NCI-H526 treated with DMSO at 0.1 percent for 48 hours (cell line): ENCODE measurements at places on chromosomes 6 and 20.

DNA sequence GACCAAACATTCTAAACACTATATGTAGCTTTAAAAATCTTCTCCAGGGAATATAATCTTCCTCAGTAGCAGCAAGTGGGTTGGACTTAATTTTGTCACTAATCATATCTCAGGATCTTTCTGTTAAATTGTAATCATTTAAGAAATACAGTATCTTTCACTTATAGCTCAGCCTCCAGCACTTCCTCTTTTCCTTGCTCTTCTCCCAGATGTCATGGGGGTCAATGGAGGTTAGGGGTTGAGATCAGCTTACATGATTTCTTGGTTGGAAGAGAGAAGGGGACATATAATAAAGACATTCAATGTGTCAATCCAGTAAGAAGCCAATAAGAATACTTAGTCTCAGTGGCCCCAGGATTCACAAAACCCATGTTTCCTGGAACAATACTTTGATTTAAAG lies 15.7 kb upstream of the REPS1 start:
- DNase-seq: no peak

GRCh38 chr6:19849755-19850154 lies 12.6 kb downstream of the ID4 start:
- no peak for DNase-seq

DNA sequence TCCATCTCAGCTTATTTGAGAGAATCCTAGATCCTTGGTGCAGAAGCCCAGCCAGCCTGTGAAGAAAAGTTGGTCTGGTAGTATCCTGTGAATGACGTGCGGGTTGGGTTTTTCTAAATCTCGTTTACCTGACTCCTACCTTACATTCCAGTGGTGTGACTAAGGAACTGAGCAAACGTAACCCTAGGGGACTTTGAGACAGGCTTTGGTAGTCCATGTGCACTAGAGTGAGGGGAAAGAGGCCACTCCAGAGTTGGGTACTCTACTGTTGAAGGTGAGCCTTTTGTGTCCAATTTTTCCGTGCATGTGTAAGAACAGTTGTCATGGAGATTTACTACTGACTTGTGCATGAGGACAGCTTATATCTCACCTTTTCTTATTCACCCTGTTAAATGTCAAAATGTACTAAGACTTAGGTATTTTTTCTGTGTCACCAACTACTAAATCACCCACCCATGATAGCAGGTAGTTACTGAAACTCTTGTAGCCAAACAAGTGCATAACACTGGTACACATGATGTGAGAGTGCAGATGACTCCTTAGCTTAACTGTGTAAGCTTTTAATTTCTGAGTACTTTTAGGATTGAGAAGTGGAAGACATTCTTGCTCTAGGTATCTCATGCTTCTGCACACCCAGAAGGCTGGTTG lies 26.3 kb upstream of the PLCG1 start:
- no peak for DNase-seq

DNA sequence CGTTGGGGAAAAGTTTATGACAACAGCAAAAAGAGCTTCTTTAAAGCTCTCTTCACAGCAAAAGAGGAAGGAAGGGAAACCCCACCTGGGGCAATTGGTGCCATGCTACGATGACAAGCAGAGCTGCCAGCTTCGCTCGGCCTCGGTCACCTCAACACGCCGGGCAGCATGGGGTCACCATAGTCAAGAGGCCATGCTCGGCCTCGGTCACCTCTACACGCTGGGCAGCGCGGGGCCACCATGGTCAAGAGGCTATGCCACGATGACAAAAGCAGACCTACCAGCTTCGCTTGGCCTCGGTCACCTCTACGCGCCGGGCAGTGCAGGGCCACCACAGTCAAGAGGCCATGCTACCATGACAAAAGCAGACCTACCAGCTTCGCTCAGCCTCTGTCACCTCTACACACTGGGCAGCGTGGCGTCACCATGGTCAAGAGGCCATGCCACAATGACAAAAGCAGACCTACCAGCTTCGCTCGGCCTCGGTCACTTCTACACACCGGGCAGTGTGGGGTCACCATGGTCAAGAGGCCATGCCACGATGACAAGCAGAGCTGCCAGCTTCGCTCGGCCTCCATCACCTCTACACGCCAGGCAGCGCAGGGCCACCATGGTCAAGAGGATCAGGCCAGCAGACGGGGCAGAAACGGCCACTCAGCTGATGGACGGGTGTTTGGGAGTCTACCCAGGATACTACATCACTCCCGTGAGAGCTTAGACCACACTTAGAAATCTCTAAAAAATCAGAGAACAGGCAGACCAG lies 12.1 kb downstream of the APMAP start:
- DNase-seq: no peak

DNA sequence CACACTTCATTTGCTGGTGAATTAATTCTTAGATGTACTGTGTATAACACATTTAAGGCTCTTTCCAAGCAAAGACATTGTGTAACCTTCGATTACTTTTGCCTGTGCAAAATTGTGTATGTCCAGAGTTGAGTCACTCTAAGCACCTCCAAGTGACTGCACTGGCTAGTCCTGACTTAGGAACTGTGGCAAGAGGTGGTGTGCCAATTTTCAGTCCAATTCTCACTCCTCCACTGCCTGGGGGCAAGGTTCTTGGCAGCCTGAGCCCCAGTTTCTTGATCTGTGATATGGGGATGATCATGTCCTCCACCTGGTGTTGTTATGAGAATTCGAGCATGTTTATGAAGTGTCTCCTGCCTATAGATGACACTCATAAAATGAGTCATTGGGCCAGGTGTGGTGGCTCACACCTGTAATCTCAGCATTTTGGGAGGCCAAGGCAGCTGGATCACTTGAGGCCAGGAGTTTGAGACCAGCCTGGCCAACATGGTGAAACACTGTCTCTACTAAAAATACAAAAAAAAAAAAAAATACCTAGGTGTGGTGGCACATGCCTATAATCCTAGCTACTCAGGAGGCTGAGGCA lies 105.3 kb upstream of the CDYL start:
- DNase-seq: no peak

DNA sequence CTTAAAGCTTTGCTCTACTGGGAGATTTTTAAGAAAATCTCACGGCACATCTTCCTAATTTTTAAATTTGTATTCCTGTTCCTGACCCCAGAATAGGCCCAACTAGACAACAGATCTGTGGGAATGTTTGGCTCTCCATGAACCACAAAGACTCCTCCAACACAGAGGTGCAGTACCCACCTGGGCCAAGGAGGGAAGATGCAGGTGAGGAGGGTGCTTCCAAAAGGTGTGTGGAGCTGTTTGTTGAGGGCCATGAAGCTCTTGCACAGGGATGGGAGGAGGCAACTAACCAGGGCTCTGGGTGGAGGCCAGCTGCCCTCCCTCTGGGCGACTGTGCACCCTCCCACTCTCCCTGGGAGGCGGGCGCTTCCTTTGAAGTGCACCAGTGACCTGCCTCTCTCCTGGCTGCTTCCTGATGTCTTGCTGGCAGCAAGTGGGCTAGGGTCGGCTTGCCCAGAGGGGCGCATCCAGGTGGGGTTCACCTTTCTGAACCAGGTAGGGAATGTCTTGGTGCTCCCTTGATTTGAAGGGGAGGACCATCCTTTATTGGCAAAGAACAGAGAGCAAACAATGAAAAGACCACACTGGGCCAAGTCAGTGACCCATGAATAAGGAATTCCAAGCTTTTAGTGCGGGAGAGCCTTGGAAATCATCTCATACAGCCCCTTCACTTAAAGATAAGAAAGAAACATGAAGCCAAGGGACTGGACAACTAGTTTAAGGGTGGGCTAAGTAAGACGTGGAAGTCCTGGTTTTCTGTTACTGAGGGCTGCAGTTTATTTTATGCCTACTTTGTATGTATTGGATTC lies 76.0 kb downstream of the ANKRD6 start:
- no peak for DNase-seq

DNA sequence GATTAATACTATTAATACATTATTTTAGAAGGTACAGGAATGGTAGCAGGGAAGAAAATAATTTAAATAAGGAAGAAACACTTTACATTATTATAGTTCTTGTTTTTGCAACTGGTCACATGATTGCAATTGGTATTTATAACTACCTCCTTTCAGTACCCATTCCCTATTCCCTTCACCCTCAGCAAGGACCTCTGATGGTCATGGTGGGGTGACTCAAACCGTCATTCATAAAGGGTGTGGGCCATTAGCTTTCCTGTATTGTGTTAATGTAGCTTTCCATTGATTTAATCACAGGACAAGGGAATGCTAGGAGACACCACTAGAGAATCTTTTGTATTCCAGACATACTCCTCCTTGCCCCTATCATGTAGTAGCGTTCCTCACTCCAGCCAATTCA lies 47.2 kb upstream of the TMEM244 start:
- DNase-seq: no peak

DNA sequence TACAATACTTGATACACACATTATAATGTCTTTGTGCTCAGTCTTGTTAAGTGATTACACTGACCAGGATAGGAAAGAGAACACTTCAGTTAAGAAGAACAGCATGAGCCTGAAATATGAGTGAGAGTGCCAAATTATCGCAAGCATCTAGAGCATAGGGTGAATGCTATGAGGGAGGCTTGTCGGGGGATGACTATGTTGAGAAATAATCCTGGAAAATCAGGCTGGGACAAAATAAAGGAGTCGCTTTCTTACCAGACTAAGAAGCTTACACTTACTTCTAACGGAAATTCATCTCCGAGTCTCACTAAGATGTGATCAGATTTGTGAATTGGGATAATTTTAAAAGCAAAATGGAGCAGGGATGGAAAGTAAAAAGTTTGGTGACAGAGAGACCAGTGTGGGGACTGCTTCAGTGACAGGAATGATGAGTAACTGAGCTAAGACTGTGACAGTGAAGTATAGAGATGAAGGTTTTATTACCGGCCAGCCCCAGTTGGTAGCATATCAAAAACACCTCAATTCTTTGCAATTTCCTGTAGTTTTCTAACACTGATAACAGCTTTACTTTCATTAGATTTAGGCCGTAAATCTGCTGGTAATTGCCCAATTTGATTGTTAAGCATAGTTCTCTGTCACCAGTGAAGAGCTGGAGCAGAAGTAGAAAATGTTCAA lies 48.4 kb upstream of the DEFB112 start:
- DNase-seq: no peak

DNA sequence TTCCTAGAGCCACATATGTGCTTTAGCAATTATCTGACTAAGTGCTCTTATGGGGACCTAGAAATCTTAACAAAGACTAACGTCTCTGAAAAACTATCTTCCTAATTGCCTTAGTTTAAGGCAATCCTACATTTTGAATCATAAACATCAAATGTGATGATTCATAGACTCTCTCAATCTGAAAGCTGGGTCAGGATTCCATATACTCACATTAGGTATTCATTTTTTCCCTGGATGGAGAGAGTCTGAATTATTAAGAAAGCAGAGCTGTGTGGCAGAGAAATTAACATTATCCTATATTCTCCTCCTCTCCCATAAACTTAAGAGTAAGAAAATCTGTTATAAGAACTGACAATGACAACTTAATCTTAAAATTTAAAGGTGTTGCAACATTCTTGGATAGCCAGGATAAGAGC lies 1.6 kb upstream of the PRL start:
- no peak for DNase-seq

- DNase-seq: no peak
Observed at GRCh38 chr6:113361014-113361645, 496.0 kb upstream of the MARCKS start.

DNA sequence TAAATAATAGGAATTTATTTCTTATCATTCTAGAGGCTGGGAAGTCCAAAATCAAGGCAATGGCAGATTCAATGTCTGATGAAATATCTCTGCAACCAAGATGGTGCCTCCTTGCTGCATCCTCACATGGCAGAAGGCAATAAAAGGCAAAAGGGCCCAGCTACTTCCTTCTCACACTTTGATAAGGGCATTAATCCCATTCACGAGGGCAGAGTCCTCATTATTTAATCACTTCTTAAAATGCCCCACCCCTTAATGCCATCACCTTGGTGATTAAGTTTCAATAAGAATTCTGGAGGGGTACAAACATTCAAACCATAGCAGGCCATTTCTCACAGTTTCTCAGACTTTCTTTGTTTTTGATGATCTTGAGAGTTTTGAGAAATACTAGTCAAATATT lies 145.8 kb upstream of the TSHZ2 start:
- DNase-seq: no peak

DNA sequence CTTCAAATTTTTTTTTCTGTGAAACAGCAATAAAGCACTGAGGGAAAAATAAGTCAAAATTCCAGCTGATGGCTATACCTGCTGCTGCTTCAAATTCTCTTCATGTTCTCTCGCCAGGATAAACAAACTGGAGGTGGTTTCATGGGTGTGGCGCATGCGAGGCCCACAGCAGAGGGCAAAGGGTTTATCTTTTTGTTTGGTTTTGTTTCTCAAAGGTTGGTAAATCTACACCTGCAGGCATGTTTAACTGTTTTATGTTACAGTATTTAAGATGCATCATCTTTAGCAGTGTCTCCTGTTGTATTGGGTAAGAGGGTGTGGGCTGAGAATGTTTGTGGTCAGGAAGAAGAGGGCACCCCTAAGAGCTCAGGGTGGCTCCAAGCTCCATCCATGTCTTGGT lies 342.2 kb downstream of the CDH26 start:
- DNase-seq: peak; percentile 69

- no peak for DNase-seq
Observed at GRCh38 chr6:6870921-6871320, 236.8 kb upstream of the RREB1 start.

GRCh38 chr20:796921-797320 lies 28.6 kb upstream of the SLC52A3 start:
- DNase-seq: no peak

- no peak for DNase-seq
Observed at GRCh38 chr20:59421089-59421488, 120.7 kb downstream of the EDN3 start.

- no peak for DNase-seq
Observed at GRCh38 chr6:5813625-5814027, 193.1 kb downstream of the NRN1 start.

DNA sequence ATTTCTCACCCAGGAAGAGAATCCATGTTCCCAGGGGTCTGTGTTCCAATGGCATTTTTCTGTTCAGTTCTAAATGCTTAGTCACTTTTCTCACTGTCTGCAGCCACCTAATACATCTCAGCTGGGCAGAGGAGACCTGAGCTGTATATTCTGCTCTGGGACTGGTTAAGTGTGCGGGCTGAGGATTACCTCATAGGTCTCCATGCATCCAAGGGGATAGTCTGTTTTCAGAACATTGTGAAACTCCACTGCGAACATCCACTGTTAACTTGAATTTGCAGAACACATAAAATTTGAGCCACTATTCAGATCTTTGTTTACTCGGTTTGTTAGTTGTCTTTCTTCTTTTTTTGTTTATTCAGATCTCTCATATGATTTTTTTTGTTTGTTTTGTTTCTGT lies 947.1 kb downstream of the TFAP2A start:
- DNase-seq: no peak

DNA sequence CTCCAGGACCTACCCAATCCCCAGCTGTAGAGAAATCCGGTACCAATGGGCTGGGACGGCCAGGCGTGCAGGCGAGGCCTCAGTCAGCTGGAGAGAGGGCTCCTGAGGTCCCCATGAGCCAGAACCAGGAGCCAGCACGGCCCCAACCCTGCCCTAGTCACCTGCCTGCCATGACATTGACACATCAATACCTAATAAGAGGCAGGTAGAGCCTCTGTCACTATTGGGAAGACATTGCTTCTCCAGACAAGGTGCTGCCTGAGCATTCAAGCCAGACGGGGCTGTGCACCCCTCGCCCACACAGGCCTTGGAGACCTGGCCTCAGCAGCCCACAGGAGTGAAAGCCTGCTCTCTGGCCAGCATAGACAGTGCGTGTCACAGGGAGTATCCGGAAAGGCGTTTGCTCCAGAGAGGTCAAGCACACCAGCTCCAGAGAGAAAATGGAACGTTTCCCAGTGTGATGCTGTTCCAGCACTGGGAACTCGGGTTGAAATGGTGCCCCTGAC lies 3.5 kb downstream of the DLL1 start:
- no peak for DNase-seq

- DNase-seq: no peak
Observed at GRCh38 chr6:122323361-122323760, 76.1 kb upstream of the HSF2 start.
